Breast epithelium (tissue), 4 donors: ENCODE measurements at places on chromosomes 16 and 17.

DNA sequence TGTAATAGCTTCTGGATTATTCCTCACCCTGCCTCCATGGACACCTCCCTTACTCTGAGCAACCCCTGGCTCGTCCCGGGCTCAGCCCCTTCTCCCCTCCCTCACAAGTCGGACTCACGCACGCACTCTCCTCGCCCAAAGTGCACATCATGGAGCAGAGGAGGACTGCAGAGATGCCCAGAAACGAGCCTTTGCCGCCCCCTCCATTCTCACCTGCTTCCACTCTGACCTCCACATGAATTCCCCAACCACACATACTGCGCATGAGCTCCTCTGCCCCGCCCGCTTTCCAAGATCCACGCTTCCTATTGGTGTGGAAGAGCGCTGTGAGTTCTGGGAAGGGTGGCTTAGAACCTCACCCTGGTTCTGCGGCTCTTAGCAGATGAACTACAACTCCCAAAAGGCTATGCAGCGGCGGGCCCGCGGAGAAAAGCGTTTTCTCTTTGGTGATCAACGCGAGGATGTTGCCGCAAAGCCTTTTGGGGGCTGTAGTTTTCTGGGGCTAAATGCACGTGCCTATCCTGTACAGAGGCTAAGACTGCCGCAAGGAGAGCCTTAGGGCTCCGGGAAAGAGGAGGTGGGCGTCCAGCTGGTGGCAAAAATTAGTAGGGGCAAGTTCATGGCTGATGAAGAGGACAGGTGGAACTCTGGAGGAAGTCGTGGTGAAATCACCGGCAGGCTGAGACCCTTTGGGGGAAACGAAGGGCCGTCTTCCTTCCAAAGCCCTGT is at the start of gene PHB1:
TSS of gene PHB1 (minus strand) at position 261 of the 729 bp plus-strand sequence. CDS start 1,618 bp downstream, outside the sequence.
- H3K27ac ChIP-seq, result peak within 1 kb of the TSS; percentile 39
- H3K27me3 ChIP-seq, result no peaks in the 10 kb centered on the region
- H3K4me1 ChIP-seq, result peaks cover 6% of the 10 kb centered on the region
- peak; percentile 95 for DNase-seq
- H3K4me3 ChIP-seq, result peak within 1 kb of the TSS; percentile 86

GRCh38 chr16:58485184-58485887 is 14.6 kb upstream of the NDRG4 start:
- H3K36me3 ChIP-seq, result no peaks in the 10 kb centered on the region
- H3K27ac ChIP-seq, result no peak overlapping the region
- peaks cover 5% of the 10 kb centered on the region for H3K27me3 ChIP-seq

GRCh38 chr17:65228287-65228686 is 91.1 kb downstream of the RGS9 start:
- H3K4me3 ChIP-seq, result no peak overlapping the region
- H3K27me3 ChIP-seq, result no peaks in the 10 kb centered on the region
- no peaks in the 10 kb centered on the region for H3K36me3 ChIP-seq
- no peak for DNase-seq
- no peaks in the 10 kb centered on the region for H3K4me1 ChIP-seq

DNA sequence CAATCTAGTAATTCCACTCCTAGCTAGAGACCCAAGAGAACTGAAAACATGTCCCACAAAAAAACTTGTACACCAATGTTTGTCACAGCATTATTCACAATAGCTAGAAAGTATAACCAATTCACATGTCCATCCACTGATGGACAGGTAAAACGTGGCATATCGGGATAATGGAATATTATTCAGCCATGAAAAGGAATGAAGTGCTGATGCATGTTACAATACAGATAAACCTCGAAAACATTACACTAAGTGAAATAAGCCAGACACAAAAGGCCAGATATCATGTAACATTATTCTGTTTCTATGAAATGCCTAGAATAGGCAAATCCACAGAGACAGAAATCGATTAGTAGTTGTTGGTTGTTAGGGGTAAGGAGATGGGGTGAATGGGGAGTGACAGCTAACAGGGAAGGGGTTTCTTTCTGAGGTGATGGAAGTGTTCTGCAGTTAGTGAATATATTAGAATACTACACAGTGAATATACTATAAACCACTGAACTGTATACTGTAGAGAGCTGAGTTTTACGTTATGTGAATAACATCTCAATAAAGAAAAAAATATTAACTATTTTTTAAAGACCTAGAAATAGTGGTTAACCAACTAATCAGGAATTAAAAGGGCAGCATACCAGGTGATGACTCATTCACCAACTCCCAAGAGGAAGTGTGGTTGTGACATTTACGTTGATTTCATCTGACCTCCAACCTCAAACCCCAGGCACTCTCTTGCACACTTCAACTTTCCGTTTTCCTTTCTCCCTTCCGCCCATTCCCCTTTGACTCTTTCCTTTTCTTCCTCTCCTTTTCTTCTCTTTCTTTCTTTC is 48.6 kb downstream of the GAS7 start:
- H3K4me3 ChIP-seq, result no peak overlapping the region
- H3K27ac ChIP-seq, result no peak overlapping the region
- no peaks in the 10 kb centered on the region for H3K27me3 ChIP-seq
- DNase-seq, result no peak

DNA sequence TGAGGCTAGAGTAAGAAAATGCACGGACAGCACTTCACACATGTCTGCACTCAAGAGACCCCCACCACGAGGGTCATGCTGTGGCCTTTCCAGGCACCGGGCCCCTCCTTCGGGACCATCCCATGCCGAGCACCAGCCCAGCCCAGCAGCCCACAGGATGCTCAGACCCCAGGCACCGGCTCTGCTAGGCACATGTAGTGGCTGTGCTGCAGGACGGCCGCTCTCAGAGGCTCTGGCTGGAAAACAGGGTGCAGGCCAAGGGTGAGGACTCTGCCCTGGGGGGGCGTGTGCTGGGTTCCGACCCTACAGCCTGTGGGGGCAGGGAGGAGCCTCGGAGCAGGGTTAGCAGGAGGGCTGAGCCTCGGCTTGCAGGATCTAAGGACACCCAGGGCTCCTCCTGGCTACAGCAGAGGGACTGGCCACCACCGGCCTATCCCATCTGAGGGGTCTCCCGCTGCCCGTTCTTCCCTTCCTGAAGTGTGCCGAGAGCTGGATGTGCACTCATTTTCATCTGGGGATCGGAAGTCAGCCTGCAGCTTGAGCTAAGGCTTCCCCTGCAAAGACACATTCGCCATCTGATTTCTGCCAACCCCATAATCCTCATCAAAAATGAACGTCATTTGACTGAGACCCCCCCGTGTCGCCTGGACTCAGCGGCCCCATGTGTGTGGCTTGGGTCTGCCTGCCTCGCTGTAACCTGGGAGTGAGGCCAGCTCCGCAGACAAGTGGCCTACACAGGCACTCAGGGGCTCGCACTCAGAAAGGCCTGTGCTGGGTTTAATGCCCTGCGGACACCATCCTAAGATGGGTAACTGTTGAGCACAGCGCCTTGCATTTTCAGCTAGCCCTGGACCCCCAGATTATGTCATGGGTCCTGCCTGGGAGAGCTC is 293.1 kb upstream of the FOXF1 start:
- no peak overlapping the region for H3K27ac ChIP-seq
- DNase-seq, result no peak
- H3K4me3 ChIP-seq, result no peak overlapping the region
- no peaks in the 10 kb centered on the region for H3K27me3 ChIP-seq
